ENCODE measurements at places on chromosomes 6 and 20. TPM values are rescaled to one million over a fixed set of nuclear protein-coding genes. Genes with fewer than 3 reads are reported as not detected.

GRCh38 chr20:35604449-35604747, 11.2 kb upstream of the SPAG4 start:
- peaks cover 30% of the 10 kb centered on the region for H3K27me3 ChIP-seq
- no peaks in the 10 kb centered on the region for H3K36me3 ChIP-seq
- peaks cover 3% of the 10 kb centered on the region for H3K4me1 ChIP-seq
- H3K27ac ChIP-seq, result no peak overlapping the region

- H3K4me1 ChIP-seq, result no peaks in the 10 kb centered on the region
- DNase-seq, result no peak
- H3K27ac ChIP-seq, result no peak overlapping the region
- no peak overlapping the region for H3K4me3 ChIP-seq
- H3K27me3 ChIP-seq, result peaks cover 13% of the 10 kb centered on the region
Observed at GRCh38 chr20:4272225-4272624, 256.9 kb upstream of the RNF24 start.

- H3K27me3 ChIP-seq, result peaks cover 47% of the 10 kb centered on the region
- H3K4me1 ChIP-seq, result peaks cover 1% of the 10 kb centered on the region
- no peak for DNase-seq
- no peak overlapping the region for H3K27ac ChIP-seq
- H3K4me3 ChIP-seq, result peak overlapping the region; percentile 34
Observed at GRCh38 chr6:159170333-159170672, 1.1 kb downstream of the FNDC1 start.

DNA sequence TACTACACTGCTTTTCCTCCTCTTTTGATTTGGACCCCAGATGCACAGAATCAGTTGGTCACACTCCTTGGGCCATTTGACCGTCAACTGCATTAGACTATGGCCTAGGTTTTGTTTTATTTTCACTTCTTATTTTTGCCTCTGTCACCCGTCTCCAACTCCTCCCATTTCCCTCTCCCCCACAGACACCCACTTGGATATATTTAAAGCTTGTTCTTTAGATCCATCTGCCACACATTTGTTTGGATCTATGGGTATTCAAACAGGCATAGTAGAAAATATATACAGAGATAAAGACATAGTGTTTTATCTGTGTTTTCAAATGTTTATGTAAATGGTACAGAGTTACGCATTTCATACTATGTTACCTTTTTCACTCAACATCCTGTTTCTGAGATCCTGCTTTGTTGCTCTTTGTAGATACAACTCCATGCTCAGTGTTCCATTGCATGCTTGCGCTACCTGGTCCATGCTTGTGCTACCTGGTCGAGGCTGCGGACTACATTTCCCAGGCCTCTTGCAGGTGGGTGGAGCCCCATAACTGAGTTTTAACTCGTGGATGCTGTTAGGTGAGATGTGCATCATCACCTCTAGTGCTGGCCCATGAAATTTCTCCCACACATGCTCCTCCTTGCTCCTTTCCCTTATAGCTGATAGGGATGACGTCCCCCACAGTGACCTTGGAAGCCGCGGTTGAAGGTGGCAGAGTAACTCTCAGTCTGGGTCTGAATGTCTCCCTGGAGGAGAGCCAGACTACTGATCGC, 11.5 kb upstream of the PREX1 start:
- H3K27ac ChIP-seq, result no peak overlapping the region
- H3K27me3 ChIP-seq, result peaks cover 11% of the 10 kb centered on the region
- no peaks in the 10 kb centered on the region for H3K36me3 ChIP-seq
- H3K4me3 ChIP-seq, result no peak overlapping the region

DNA sequence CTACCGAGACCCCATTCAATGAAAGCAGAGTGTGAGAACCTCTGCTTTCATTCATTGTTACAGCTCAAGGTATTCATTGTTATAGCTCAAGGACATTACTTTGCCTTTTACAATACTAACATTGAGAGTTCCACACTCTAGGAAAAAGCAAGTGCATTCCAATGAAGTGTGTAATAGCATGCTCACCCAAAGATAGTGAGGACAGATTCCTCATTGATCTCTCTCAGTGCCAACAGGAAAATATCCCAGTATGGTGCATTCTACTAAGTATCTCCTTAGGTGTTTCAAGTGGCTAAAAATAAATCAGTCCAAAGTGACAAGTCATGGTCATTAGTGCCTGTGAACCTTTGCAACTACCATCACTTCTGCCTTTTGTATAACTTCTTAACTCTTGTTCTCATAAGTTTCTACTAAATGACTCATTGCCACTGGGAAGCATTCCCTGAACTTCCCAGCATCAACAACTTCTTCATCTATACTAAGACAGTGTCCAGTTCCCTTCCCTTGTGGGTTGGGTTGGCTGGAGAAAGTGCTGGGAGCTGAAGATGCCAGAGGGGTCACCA, 140.7 kb upstream of the STXBP5 start:
- peaks cover 8% of the 10 kb centered on the region for H3K4me1 ChIP-seq
- no peaks in the 10 kb centered on the region for H3K27me3 ChIP-seq
- DNase-seq, result peak; percentile 89
- no peak overlapping the region for H3K4me3 ChIP-seq
- no peaks in the 10 kb centered on the region for H3K36me3 ChIP-seq
- peak overlapping the region; percentile 41 for H3K27ac ChIP-seq

- H3K4me3 ChIP-seq, result no peak overlapping the region
- DNase-seq, result no peak
- H3K27me3 ChIP-seq, result peaks cover 13% of the 10 kb centered on the region
- no peaks in the 10 kb centered on the region for H3K36me3 ChIP-seq
- H3K4me1 ChIP-seq, result no peaks in the 10 kb centered on the region
Observed at GRCh38 chr20:39083761-39084160, 121.6 kb downstream of the DHX35 start.

DNA sequence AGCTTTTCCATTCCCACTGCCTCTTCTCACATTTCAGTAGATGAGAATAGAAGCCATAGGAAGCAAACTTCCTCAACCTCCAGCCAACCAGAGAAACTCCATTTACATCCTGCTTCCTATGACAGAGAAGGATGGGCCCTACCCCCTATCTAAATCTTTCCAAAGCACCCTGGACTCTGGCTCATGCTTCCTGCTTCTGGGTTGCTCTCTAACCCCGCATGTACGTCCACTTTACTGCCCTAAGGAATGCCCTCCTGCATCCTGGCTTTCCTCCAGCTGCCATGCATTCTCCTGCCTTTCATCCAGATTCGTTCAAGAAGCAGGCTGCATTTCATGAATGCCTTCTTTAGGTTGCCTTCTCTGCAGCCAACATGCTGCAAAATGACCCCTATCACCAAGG, 91.9 kb downstream of the FAM217A start:
- peak; percentile 52 for DNase-seq
- H3K27me3 ChIP-seq, result no peaks in the 10 kb centered on the region
- peaks cover 6% of the 10 kb centered on the region for H3K4me1 ChIP-seq
- H3K36me3 ChIP-seq, result no peaks in the 10 kb centered on the region
- H3K4me3 ChIP-seq, result no peak overlapping the region

DNA sequence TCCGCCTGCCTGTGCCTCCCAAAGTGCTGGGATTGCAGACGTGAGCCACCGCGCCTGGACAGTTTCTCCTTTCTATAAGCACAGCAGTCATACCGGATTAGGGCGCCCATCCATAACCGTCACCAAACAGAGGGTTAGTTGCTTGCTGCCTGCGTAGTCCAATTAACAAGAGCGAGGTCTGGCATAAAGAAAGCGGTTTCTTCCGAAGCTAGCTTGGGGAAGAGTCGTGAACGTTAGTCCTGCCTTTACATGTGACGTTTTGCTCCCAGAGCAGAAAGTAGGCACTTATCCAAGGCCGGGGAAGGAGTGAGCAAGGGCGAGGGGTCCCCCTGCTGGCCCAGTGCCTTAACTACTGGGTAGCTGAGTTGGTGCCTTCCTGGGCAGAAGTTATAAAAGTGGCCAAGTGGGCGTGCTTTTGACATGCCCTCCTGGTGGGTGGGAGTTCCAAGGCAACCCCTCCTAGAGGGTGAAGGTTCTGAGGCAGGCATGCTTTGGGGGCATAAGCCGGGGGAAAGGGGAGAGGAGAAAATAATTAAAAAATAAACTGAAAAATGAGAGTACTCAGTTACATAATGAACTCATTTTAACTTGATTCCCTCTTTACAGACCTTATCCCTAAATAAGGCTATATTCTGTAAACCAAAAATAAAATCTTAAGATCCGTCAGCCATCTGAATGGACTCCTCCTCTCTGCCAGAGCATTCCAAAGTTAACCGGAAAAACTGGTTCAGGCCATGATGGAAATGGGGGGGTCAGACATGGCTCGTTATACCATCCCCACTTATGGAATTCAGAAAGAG, 88.0 kb downstream of the FAM217A start:
- H3K27ac ChIP-seq, result peak overlapping the region; percentile 11
- H3K4me3 ChIP-seq, result peak overlapping the region; percentile 5
- peaks cover 6% of the 10 kb centered on the region for H3K4me1 ChIP-seq
- no peaks in the 10 kb centered on the region for H3K27me3 ChIP-seq

DNA sequence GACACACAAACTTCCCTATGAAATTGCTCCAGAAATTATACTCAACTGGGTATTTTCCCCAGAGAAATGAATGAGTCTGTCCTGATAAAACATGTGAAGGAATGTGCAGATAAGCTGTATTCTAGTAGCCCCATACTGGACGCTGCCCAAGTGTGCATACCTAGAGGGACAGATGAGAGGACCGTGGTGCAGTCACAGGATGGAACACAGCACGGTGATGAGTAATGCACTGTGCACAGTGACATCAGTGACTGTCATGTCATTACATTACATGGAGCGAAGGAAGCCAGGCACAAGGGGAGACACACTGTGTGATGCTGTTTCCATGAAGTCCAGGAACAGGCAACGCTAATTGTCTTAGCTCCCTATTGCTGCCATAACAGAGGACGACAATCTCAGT, 155.5 kb downstream of the CDH4 start:
- H3K4me1 ChIP-seq, result no peaks in the 10 kb centered on the region
- H3K27ac ChIP-seq, result no peak overlapping the region
- H3K36me3 ChIP-seq, result no peaks in the 10 kb centered on the region
- no peak overlapping the region for H3K4me3 ChIP-seq
- DNase-seq, result no peak

DNA sequence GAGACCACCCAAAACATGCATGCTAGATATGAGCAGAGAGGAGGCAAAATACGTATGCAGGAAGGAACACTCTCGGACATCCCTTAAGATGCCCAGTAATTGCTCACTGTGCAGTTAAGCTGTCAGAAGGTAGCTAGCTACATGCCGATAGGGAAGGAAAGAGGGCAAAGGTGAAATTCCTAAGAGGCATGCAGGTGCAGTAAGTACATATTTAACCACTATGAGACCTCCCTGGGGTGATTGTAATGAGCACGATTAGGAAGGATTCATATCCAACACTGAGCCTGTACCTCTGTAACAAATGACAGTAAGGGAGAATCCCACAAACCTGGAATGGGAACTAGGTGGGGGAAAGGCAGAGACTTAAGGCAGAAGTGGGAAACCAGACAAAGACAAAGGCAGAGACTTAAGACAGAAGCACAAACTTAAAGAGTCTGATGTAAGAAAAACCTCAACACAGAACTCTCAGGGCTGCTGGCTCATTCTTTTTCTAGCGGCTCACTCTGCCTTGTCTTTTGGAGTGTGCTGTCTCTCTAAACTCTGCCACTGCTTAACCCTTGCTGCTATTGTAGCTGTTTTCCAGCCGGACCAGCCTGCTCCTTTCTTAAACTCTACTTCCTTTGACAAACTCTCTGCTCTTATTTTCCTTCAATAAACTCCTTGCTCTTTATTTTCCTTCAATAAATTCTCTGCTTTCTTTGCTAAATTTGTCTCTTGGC, 148.1 kb downstream of the UBE3D start:
- no peak overlapping the region for H3K27ac ChIP-seq
- H3K4me1 ChIP-seq, result no peaks in the 10 kb centered on the region
- no peaks in the 10 kb centered on the region for H3K27me3 ChIP-seq
- peak; percentile 18 for DNase-seq
- no peak overlapping the region for H3K4me3 ChIP-seq
- no peaks in the 10 kb centered on the region for H3K36me3 ChIP-seq

DNA sequence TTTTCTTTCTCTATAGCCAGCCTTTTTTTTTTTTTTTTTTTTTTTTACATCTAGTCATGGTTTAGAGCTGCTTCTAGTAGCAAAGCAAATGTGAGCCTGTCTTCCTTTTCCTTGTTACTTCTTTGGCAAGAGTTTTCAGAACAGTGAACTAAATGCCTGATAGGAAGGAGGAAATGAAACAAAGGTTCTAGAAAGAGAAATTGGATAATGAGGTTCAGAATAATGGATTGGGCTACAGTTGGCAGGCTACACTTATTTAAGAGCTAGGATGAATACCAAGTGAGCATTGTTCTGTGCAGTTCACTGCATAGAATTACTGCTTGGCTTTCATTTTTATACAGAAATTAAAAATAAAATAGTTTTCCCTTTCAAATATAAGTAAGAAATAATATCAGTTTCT, 78.6 kb downstream of the HIVEP1 start:
- H3K27ac ChIP-seq, result no peak overlapping the region
- H3K4me3 ChIP-seq, result no peak overlapping the region
- H3K36me3 ChIP-seq, result peaks cover 5% of the 10 kb centered on the region
- no peak for DNase-seq
- H3K27me3 ChIP-seq, result no peaks in the 10 kb centered on the region

- H3K4me1 ChIP-seq, result peaks cover 48% of the 10 kb centered on the region
- H3K4me3 ChIP-seq, result no peak overlapping the region
- peaks cover 30% of the 10 kb centered on the region for H3K36me3 ChIP-seq
- DNase-seq, result peak; percentile 98
- no peaks in the 10 kb centered on the region for H3K27me3 ChIP-seq
Observed at GRCh38 chr6:52517502-52518278, 59.2 kb downstream of the TRAM2 start.

GRCh38 chr6:157603314-157603940, 219.6 kb upstream of the SNX9 start:
- no peaks in the 10 kb centered on the region for H3K4me1 ChIP-seq
- H3K27me3 ChIP-seq, result no peaks in the 10 kb centered on the region
- H3K4me3 ChIP-seq, result no peak overlapping the region
- DNase-seq, result no peak
- no peaks in the 10 kb centered on the region for H3K36me3 ChIP-seq
- H3K27ac ChIP-seq, result no peak overlapping the region

BHLHE23 gene
- total RNA-seq, result not detected

OTOR gene
- total RNA-seq, result not detected

C20orf202 gene
- not detected for total RNA-seq

ANGPT4 gene
- total RNA-seq, result not detected

RNF39 gene
- total RNA-seq, result not detected

SLC17A2 gene
- not detected for total RNA-seq

TRIM10 gene
- not detected for total RNA-seq

Measured in IMR-90 (cell line).